Omental fat pad (tissue), 4 donors: ENCODE measurements at places on chromosomes 5 and 9. TPM values are rescaled to one million over a fixed set of nuclear protein-coding genes. Genes with fewer than 3 reads are reported as not detected.

GRCh38 chr5:93756372-93756771 is 15.0 kb upstream of the POU5F2 start:
- DNase-seq, result no peak

DNA sequence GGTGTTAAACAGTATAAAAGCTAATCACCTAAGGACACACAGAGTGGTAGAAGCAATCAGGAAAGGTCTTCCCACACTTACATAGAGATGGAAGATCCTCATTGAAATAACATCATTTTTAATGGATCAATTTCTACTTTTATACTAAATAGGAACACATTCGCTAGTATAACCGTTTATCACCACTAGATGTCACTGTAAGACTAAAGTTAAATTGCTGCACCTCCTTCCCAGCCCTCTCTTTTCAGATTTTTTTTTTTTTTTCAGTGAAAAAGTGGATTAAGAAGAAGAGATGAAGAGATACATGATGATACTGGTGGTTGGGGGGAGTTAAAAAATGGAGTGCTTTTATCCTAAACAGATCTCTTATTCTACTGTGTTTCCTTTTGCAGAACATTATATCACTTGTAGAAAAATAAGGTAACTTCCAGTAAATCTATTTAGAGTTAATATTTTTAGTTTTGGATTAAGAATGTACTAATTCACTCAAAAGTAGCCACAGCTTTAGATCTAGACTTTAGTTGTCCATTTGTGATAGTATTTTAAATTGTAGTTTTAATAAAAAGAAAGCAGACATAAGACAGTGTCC is 116.9 kb upstream of the ARRDC3 start:
- no peak for DNase-seq

- DNase-seq, result no peak
These were observed 62.0 kb upstream of the IER5L start for GRCh38 chr9:129239946-129240490.

The FAM221B gene
- not detected for total RNA-seq

- DNase-seq, result no peak
These were observed 33.3 kb downstream of the FBXL7 start for GRCh38 chr5:15533129-15533893.

- DNase-seq, result no peak
These were observed 7.0 kb upstream of the IZUMO3 start for GRCh38 chr9:24552526-24553182.

- no peak for DNase-seq
These were observed 53.1 kb upstream of the GRIN3A start for GRCh38 chr9:101791533-101791932.

The SLC25A2 gene
- total RNA-seq, result not detected

DNA sequence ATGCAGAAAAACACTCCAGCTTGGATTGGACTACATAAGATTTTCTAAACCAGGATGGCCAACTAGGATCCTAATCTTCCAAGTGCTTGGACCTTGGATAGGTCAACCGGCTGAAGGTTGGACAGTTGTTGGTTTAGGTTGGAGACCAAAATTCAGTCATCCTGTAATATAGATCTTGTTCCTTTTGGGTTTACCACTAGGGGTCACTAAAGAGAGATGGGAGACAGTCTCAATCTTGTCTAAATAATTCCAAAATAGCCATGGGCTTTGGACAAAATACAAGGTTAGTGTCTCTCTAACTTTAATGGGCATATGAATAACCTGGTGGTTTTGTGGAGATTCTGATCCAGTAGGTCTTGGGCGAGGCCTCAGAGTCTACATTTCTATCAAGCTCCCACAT is 148.7 kb upstream of the ERCC6L2 start:
- DNase-seq, result no peak

- DNase-seq, result no peak
These were observed 10.0 kb upstream of the SLC34A1 start for GRCh38 chr5:177374211-177374610.

The CA9 gene
- total RNA-seq, result 35.4 TPM

DNA sequence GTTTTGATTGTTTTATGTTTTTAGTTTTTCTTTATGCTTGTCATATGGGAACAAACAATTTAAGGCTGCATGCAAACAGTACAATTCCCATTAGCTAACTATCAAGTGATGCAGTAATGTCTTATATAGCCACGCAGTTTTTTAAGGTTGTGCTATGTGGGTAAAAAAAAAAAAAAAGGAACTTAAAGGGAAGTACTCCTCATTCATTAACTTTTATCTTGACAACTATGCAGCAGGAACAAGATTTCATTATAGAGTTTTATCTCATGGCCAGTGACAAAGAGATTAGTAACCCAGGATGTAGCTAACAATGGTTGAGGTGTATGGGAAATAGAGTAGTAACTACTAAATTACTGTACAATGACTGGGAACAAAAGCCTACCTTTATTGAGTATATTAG is 1008.2 kb upstream of the CDH9 start:
- no peak for DNase-seq

GRCh38 chr5:126454081-126454480 is 30.9 kb downstream of the GRAMD2B start:
- DNase-seq, result no peak

The CDX1 gene
- total RNA-seq, result not detected

GRCh38 chr5:83846624-83847350 is 126.1 kb upstream of the HAPLN1 start:
- DNase-seq, result no peak

GRCh38 chr5:37501152-37501551 is 122.0 kb downstream of the WDR70 start:
- DNase-seq, result no peak

The NEUROG1 gene
- not detected for total RNA-seq

The RAB3C gene
- total RNA-seq, result 0.28 TPM

DNA sequence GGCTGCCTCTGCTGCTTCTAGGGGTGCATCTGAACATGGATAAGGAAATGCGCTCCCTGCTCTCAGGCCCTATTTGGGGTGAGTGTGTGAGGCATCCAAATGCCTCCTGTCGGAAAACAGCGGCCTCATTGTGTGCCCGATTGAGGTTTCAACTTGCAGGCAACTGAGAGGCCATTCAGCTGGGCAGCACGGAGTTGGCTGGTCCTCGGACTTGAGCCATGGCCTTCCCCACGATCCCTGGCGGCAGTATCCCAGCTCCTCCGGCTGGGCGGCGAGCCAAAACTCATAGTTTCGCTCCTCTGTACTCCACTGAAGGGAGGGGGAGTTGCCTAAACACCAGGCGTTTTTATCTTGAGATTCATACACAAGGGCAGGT is 597.3 kb upstream of the SGCD start:
- no peak for DNase-seq

The SMIM33 gene
- not detected for total RNA-seq

DNA sequence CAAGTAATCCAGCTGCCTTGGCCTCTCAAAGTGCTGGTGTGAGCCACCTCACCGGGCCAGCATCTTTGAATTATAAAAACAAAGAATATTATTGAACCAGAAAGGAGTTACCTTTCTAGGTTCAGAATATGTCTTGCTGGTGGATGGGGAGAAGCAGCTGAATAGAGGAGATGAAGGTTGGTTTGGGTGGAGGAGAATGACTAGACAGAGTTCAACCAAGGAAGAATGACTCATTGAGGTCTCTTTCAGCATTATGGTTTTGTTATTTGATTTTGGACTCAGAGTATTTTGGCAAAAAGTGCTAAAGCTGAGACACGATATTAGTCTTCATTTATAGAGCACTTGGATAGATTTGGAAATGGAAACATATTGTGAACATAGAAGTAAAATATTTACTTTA is 75.2 kb upstream of the MPDZ start:
- no peak for DNase-seq

- no peak for DNase-seq
These were observed 220.4 kb downstream of the PARP8 start for GRCh38 chr5:50886657-50887345.

The CTNND2 gene
- 1.3 TPM for total RNA-seq

The C6 gene
- 9.4 TPM for total RNA-seq

GRCh38 chr5:135831851-135832555 is 2.5 kb upstream of the SLC25A48 start:
- DNase-seq, result no peak

DNA sequence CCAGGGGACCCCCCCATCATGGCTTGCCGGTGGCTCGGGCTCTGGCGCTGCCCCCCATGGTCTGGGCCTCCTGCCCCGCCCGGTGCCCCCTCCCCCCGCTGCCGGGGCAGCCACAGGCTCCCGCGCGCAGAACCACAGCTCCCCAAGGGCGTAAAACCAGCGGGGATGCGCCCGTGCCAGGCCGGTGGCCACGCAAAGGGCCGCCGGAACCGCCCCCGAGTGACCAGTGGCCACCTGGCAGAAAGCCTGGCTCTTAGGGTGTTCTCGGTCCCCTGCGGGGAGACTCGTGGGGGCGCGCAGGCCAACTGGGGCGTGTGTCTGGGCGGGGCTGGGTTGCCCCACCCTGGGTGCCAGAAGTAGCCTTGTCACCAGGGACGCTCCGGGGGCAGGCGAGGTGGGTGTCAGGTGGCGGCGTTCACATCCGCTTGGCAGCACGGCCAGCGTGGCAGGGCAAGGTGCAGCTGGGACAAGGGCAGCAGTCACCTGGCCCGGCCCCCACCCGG is 515 bp upstream of the AGPAT2 start:
- DNase-seq, result no peak

The DRD1 gene
- 0.32 TPM for total RNA-seq

The ADAMTS13 gene
- total RNA-seq, result 3.0 TPM

The OR1Q1 gene
- total RNA-seq, result not detected

DNA sequence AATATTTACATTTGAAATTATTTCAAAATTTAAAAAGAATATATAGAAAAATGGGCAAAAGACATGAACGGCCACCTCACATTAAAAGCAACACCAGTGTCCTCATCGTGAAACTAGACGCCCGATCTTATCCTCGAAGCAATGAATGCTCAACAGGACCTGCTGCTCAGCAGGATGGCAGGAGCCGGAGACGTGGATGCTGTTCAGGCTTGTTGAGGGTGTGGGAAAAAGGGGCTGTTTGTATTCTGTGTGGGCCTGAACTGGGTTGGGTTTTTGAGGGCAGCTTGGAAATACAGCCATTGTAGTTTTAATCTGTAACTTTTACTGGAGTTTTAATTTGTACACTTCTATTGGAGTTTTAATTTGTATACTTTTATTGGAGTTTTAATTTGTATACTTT is 20.3 kb downstream of the EXOC3 start:
- DNase-seq, result no peak

DNA sequence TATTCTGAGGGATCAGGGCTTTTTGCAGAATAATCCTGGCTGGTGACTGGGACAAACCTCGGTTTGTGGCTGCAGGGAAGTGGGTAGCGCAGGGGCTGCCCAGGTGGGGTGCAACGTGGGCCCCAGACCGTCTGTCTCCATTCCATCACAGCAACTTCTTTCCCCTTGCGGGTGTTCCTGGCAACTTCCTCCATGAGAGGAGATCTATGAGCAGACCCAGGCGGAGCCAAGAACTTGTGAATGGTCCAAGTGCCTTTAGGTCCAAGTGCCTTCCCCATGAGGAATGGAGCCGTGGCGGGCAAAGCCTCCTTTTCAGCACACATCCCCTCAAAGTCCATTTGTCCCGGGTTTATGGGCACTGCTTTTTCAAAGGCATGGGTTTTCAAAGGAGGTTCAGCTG is 136.5 kb downstream of the PHF2 start:
- DNase-seq, result no peak

DNA sequence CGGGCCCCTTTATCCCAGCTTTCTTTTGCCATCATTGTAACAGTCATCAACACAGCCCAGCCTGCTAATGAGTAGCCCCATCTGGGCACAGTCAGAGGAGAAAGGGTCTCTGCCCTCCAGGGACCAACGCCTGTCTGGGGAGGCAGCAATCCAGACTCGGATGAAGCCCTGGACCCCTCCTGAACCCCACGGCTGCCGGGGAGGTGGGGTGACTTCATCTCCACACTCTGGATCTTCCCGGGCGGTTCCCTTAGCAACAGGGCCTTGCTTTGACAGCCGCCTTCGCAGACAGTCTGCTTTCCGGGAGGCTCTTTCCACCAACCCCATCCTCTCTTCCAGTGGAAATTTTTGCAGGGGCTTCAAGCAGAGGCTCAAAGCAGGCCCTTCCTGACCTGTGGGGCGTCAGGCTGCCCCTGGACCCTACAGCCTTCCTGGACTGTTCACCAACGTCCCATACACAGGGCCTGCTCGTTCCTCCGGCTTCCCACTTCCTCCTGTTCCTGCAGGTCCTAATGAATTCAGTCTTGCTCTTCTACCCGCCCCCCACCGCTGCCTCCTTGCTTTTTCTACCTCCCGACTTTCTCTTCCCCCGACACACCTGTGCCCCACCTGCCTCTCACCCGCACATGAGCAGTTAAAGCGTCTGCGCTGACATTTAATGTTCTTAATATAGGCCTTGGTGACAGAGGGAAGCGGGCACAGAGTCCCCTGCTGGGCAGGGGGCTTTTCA is 161.7 kb upstream of the MVB12B start:
- no peak for DNase-seq

DNA sequence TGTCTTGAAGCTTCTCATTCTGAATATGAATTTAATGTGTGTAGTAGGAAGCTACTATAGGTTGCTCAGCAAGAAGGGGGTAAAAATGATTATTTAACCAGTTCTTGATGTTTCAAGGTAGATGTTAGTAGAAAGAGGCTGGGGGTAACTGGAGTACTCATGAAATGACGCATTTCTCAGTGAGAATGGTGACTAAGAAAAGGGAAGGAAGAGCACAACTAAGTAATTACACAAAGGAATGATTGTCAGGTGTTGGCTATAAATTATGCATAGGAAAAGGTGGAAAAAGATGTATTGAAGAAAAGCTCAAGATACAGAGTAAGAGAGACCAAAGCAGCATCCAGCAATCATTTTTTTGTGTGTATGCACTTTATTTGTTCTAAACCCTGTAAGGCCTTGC is 1.4 kb upstream of the PSIP1 start:
- no peak for DNase-seq

GRCh38 chr9:121820286-121821005 is 169.0 kb downstream of the DAB2IP start:
- no peak for DNase-seq

DNA sequence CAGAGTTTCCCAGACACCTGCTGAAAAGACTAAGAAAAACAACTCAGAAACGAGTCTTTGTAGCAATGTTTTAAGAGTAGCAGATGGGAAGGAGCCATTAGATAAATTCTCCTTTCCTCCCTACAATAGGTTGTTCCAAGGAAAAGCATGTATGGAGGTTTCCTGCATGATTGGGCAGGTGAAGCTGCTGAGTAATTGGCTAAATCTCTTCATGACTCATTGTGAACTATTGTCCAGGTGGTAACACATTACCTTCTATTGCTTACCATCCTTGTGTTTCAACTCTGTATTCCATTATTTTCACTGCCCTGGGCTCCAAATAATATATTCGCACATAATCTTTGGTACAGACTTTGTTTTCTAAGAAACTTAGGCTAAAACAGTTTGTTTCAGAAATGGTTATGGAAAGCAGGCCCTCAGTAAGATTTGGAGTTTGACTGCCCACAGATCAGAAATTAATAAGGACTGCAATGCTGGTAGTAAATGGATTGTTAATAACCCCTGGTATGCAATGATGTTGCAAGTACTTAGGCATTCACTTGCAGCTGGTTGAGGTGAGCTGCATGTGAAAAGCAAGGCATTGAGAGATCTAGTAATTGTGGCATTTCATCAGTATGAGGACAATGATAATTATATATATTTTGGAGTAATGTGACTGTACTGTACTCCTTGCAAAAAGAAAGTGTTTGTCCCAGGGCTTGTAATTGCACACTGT is 281.4 kb upstream of the VLDLR start:
- DNase-seq, result no peak

- DNase-seq, result no peak
These were observed 20.2 kb upstream of the MED27 start for GRCh38 chr9:132099741-132100407.

The PRR16 gene
- 1.9 TPM for total RNA-seq

GRCh38 chr5:165497707-165498106 is 1992.3 kb downstream of the MAT2B start:
- DNase-seq, result no peak
